LHCN-M2 (cell line): ENCODE measurements at places on chromosomes 2 and 18. TPM values are rescaled to one million over a fixed set of nuclear protein-coding genes. Genes with fewer than 3 reads are reported as not detected.

- DNase-seq = no peak
Measured at GRCh38 chr2:69742322-69742952, 503 bp downstream of the ANXA4 start.

DNA sequence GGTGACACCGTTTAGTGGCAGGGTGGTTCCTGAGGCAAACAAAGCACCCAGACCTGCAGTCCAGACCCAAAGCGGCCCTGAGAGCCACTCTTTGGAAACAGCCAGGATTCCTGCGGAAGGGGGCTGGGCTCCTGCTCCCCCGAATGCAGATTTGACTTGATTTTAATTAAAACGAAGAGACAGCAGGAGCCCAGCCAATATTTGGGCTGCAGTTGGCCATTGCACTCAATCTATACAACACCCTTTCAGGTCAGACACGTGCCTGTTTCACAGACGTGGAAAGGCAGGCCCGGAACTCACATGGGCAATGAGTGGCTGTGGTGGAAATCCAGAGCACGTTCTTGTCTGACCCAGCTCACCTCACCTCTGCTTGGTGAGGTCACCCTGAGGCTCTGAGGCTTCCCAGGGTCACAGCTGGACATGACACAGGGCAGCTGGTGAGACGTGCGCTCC lies 122.4 kb downstream of the NDUFA10 start:
- DNase-seq = no peak

GRCh38 chr18:61883547-61883946 lies 9.3 kb downstream of the RNF152 start:
- no peak for DNase-seq

- DNase-seq = peak; percentile 29
Measured at GRCh38 chr2:234879671-234880455, 72.0 kb upstream of the SH3BP4 start.

DNA sequence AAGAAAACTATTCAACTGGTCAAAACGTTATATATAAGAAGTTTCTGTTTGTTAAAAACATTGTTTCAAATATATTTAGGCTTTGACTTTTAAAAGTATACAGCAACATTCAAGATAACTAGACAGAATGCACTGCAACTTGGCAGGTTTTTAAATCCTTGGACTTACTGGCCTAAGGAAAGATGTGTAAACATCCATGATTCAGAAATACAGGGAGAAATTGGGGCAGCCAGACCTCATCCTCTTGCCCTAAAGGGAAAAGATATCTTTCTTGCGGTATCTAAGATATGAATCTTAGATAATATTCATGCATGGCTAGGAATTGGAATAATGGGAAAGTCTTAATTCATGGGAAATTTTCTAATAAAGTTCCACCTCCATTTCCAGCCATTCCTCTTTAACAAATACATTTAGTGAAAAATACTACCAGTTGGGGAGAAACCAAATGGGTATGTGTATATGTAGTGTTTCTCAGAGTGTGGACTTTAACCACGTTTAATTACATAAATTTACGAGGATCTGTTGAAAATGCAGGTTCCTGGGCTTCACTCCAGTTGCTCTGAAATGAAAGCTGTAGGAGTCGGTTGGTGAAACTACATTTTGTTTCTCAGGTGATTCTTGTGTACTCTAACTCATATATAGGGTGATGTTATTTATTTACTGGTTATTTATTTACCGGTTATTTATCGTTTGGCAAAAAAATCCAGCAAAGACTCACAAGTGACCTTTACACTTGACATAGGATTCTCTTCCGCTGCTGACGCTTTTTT lies 587 bp upstream of the TANK start:
- no peak for DNase-seq

DNA sequence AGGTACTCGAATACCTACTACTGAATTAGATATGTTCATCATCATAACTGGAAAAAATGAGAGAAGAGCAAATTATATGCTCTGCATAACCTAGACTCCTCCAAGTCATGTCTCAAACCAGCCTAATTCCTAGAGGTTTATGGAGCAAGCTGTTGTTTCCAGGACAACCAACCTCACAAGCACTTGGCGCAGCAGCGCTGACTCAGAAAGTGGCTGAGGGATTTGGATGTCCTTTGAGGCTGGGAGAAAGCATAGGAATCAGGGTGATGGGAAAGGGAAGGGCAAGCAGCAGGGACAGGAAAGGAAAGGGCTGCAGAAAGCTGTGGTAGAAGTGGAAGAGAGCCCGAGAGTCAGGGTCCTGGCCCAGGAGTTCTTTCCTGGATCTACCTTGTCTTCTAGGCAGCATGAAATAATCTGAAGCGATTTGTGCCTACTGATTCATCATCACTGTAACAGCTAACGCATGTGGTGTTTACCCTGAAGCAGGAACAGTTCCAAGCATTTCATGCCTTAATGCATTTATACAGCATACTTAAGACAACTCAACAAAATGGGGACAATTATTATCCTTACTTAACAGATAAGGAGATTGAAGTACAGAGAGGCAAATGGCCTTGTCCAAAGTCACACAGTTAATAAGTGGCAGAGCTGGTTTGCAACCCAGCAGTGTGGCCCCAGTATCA lies 3.7 kb downstream of the PLEK start:
- peak; percentile 75 for DNase-seq

- DNase-seq = no peak
Measured at GRCh38 chr2:196208915-196209314, 37.5 kb upstream of the STK17B start.

- no peak for DNase-seq
Measured at GRCh38 chr2:115505331-115505730, 1062.9 kb downstream of the DPP10 start.

Gene PPP1R7
- 95.0 and 110 TPM in 2 replicates for total RNA-seq

Gene MAP3K19
- total RNA-seq = not detected in 2 replicates
